ENCODE measurements at places on chromosomes 12 and 14.

DNA sequence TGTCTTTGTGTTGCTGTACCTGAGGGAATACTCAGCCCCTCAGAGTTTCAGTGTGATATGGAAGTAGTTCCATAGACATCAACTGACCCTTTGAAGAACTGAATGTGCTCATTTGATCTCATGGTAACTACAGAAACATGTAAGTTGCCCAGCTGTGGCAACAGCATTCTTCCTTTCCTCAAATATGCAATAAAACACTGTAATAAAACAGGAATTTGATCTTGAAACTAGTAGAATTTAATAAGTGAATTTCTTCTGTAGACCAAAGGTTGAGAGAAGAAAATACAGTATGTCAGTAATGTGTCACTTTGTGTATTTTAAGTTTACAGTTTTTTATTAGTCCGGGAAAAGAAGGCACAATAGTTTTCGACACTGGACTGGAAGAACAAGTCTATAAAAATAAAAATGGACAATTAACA is 31.9 kb downstream of the KCTD10 start:
- DNase-seq: no peak

- DNase-seq: no peak
Observed at GRCh38 chr14:24063263-24063836, 8.0 kb upstream of the CPNE6 start.

GRCh38 chr12:116064493-116064892 is 213.0 kb downstream of the MED13L start:
- DNase-seq: no peak

DNA sequence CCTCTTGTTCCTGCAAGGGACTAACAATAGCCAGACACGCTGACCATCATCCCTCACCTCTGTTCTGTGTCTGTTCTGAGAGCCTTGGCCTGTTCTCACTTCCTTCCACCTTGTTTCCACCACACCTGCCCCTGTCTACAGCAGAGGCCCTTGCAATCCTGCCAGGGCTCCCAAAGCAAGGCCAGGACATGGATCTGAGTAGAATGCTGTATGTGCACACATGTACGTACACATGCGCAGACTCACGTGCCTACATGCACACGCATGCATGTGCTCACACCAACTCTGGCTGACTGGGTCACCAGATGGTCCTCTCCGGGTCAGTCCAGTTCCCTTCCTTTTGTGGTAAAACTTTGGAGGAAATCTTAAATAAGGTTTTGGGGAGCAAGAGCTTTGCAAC is 133.0 kb upstream of the C14orf180 start:
- no peak for DNase-seq

DNA sequence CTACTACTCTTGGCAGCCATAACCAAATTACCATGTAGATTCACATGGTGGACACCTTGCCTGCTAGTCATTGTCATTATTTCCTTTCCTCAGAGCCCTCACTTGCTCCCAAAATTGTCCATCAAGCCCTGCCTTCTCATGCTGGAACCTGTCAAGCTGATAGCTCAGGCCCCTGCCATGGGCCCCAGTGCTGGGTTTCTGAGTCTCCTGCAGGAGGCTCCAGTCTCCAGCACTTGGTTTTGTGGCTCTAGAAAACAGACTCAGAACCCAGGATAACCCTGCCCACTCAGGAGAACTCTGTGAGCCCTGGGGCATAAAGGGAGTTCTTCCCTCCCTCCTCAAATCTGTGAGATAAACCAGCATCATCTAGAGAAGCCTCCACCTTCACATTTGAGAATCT is 10.8 kb downstream of the KRT71 start:
- DNase-seq: no peak

GRCh38 chr14:81066672-81067071 is 111.3 kb downstream of the TSHR start:
- DNase-seq: no peak

GRCh38 chr12:9361879-9362326 is 153.7 kb upstream of the PZP start:
- no peak for DNase-seq

DNA sequence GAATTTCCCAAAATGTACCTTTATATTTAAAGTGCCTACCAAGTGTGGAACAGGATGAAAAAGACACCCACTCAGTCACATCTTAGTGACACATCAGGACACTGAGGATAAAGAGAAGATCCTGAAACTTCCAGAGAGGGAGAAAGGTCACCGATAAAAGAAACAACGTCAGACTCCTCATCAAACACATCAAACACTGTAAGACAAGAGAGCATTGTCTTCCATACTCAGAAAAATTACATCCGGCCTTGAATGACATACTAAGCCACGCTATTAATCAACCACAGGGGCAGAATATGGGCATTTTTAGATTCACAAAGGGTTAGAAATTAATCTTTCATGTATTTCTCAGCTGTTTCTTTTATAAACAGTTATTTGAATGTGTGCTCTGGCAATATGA is 490.3 kb downstream of the APAF1 start:
- DNase-seq: no peak

GRCh38 chr12:27177706-27178105 is 66.4 kb upstream of the STK38L start:
- no peak for DNase-seq

DNA sequence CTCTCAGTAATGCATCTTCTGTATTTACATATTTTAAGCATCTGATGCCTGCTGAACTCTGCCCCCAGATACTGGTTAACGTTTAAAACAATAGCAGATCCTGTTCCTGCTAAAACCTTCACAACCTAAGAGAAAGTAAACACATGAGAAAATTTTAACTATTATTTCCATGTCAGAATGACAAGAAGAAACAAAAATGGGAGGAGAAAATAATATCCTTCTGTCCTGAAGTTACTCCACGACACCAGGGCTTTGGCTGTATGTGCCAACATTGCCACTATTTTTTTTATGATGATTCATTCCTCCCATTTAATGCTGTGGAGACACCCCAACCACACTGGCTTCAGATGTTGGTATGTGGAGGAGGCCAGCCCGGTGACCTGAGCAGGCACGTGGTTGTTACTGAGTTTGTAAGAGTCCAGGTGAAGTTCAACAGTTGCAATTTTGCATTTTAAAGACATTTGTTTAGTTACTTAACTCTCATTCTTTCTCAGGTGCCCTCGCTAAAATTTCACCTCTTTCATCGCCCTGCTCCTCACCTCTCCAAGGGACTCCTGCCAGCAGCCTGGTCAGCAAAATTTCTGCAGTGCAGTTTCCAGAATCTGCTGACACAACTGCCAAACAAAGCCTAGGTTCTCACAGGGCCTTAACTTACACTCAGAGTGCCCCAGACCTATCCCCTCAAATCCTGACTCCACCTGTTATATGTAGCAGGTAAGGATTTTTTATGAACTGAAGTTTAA is 65.5 kb upstream of the SLCO1C1 start:
- DNase-seq: no peak

GRCh38 chr12:75964150-75964549 is 67.4 kb downstream of the PHLDA1 start:
- no peak for DNase-seq

DNA sequence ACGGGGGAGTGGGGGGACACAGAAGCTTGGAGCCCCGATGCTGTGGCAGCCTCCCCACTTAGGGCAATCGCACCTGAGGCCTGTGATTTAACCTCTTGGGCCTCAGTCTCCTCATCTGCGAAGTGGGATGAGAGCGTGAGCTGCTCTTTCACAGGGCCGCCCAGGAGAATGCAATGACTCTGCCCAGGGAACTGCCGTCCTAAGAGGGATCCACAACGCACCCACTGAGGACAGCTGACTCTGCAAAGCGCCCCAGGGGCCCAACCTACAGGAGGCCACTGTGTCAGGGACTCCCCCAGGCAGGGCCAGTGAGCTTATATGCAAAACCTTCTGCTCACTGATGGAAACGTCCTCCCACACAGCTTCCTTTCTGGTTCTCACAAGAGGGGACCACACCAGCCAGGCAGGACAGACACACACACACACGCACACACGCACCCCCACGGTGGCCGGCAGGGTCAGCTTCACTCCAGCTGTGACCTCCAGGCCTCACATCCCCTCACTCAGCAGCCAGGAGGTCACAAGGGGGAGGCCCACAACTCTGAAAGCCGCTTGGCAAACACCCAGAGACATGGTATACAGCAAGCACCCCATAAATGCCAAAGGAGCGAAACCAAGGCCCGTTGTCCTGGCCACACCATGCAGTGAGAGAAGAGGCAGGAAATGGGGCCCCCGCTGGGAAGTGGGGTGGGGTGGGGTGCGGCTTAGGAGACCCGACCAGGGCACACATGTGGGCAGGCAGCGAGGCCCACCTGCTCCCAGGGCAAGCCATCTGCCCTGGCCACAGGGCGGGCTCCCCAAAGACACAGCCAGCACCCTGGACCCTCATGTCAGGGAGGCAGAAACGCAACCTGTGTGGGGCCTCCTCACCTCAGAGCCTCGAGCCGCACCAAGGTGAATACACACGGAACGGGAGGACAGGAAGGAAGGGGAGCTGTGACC is 73.3 kb downstream of the NCOR2 start:
- no peak for DNase-seq

- no peak for DNase-seq
Observed at GRCh38 chr14:103634156-103634555, 5.1 kb downstream of the KLC1 start.

- no peak for DNase-seq
Observed at GRCh38 chr14:103316721-103317121, 17.3 kb upstream of the EIF5 start.

- no peak for DNase-seq
Observed at GRCh38 chr12:24562771-24563431, 386.0 kb downstream of the BCAT1 start.

DNA sequence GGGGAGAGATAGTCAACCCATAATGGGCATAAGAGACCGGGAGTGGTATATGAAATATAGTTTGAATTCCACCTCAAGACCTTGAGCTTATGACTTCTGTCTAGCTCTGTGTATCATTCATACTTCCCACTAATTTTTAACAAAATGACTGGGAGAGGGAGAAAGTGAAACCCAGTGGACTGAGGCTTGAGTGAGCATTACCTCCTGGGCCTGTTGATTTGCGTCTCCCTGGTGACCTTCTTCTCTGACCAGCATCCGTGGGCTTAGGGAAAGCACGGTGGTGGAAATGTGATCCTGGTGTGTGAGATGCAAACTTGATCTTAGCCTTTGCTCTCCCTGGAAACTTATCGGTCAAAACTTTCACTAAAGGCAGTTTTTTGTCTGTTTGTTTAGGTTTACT is 207.9 kb upstream of the BCL2L14 start:
- DNase-seq: no peak

DNA sequence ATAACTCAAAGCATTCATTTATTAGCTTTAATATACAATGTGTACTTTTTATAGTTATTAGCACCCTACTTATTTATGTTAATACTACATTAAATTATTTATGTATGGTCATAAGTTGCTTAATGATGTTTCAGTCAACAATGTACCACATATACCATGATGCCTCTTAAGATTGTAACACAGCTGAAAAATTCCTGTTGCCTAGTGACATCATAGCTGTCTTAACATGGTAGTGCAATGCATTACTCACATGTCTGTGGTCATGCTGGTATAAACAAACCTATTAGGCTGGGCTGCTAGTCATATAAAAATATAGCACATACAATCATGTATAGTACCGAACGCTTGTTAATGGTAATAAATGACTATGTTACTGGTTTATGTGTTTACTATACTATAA is 120.4 kb downstream of the ANO6 start:
- no peak for DNase-seq

DNA sequence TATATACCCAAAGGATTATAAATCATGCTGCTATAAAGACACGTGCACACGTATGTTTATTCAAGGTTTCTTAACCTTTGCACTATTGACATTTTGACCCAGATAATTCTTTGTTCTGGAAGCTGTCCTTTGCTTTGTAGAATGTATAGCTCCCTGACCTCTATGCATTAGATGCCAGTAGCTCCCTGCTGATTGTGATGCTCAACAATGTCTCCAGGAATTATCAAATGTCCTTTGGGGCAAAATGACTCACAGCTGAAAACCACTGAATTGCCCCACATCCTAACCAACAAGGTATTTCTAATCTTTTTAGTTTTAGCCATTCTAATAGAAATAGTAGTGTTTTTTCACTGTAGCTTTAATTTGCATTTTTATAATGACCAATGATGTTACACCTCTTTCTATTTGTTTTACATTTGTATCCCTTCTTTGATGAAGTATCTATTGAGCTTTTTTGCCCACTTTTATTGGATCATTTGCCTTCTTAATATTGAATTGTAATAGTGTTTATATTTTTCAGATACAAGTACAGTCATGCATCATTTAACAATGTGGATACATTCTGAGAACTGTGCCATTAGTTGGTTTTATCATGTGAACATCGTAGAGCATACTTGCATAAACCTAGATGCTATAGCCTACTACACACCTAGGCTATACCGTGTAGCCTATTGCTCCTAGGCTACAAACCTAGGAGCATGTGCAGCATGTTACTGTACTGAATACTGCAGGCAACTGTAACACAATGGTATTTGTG is 10.4 kb upstream of the NOPCHAP1 start:
- no peak for DNase-seq

- no peak for DNase-seq
Observed at GRCh38 chr12:129854591-129854990, 49.2 kb downstream of the TMEM132D start.

DNA sequence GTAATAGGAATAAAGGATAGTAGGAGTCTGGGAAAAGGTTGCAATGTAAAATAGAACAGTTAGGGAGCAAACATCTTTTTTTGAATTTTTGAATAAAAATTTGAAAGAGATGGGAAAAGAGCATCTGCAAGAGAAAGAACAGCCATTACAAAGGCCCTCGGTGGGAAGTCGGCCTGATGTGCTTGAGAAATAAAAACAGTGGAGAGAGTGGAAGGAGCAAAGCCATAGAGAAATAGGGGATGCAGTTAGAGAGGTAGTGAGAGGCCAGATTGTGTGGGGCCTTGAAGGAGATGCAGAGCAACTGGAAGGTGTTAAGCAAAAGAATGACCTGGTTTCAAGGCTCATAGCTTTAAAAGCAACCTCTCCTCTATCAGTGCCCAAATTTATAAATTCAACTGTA is 409.8 kb downstream of the RERGL start:
- no peak for DNase-seq

DNA sequence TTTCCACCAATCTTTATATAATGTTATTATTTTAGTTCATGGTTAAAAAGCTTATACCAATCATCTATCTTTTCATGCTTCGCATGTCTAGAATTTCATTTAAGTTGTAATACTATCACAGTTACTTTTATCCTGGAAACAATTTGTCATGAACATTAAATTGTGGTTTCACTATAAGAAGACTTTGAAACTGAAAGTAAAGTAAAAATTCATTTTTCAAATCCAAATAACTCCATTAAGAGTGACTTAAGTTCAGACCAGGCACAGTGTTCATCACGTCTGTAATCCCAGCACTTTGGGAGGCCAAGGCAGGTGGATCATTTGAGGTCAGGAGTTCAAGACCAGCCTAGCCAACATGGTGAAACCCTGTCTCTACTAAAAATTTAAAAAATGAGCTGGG is 12.4 kb downstream of the ESR2 start:
- DNase-seq: no peak

GRCh38 chr12:114447799-114448617 is 42.1 kb upstream of the TBX5 start:
- no peak for DNase-seq

GRCh38 chr12:104963757-104964156 is 5.7 kb upstream of the SLC41A2 start:
- no peak for DNase-seq

- no peak for DNase-seq
Observed at GRCh38 chr14:31440280-31440679, 17.0 kb downstream of the DTD2 start.

- DNase-seq: no peak
Observed at GRCh38 chr12:51362747-51363342, 16.4 kb upstream of the CELA1 start.

- no peak for DNase-seq
Observed at GRCh38 chr14:54839701-54840119, 62.9 kb downstream of the GCH1 start.

Measured in T-cell (primary cell).